ENCODE measurements at places on chromosomes 3 and 15. TPM values are rescaled to one million over a fixed set of nuclear protein-coding genes. Genes with fewer than 3 reads are reported as not detected.

Gene AGBL1
- total RNA-seq = not detected

Gene PROS1
- total RNA-seq = 4.8 TPM

Gene RASGRP1
- 0.12 TPM for total RNA-seq

Gene PLA2G4E
- total RNA-seq = not detected

Gene TERC
- 88.5 TPM for total RNA-seq

Gene ZPLD1
- total RNA-seq = not detected

Gene PLSCR4
- 7.3 TPM for total RNA-seq

Gene ROPN1
- total RNA-seq = 1.3 TPM

Gene CD200R1
- 0.48 TPM for total RNA-seq

Gene PLSCR5
- total RNA-seq = not detected

Gene MEGF11
- total RNA-seq = not detected

Gene ATP8B4
- total RNA-seq = 0.36 TPM

Gene CCR4
- total RNA-seq = not detected

Gene TMEM207
- total RNA-seq = not detected

Gene CHDH
- not detected for total RNA-seq

Gene CLSTN2
- 0.59 TPM for total RNA-seq

Gene TMEM158
- 160 TPM for total RNA-seq

Gene CFAP100
- total RNA-seq = not detected

Gene SLC28A2
- total RNA-seq = not detected

Gene RETNLB
- total RNA-seq = not detected

Gene MESP2
- total RNA-seq = 1.8 TPM

Gene ZIC4
- total RNA-seq = 0.10 TPM

Gene ZIC1
- 12.2 TPM for total RNA-seq

Gene TRH
- not detected for total RNA-seq

Gene PPP2R3A
- total RNA-seq = 15.1 TPM

Gene AP2M1
- 699 TPM for total RNA-seq

Gene HGD
- not detected for total RNA-seq

Gene LRIG1
- 56.7 TPM for total RNA-seq

Gene CCDC191
- total RNA-seq = 1.6 TPM

Gene EFHB
- 1.6 TPM for total RNA-seq

Gene C3orf22
- not detected for total RNA-seq

Gene CYP1A1
- 1.4 TPM for total RNA-seq

Gene CDHR4
- not detected for total RNA-seq

Gene IL17RB
- not detected for total RNA-seq

Gene CALML4
- total RNA-seq = 1.4 TPM

Gene ITIH3
- not detected for total RNA-seq

Gene MRPL46
- 24.9 TPM for total RNA-seq

Gene BSN
- 0.10 TPM for total RNA-seq

Gene TGM4
- total RNA-seq = under 0.01 TPM

Gene CORO2B
- 5.9 TPM for total RNA-seq

Gene KCNAB1
- total RNA-seq = 0.96 TPM

Gene SPG11
- total RNA-seq = 44.6 TPM

Gene CSNK1G1
- total RNA-seq = 23.7 TPM

Gene NAA50
- 203 TPM for total RNA-seq

Gene FAM81A
- total RNA-seq = 4.9 TPM

Gene TUSC7
- not detected for total RNA-seq
